ENCODE measurements at places on chromosomes 5 and 9. TPM values are rescaled to one million over a fixed set of nuclear protein-coding genes. Genes with fewer than 3 reads are reported as not detected.

OTULINL gene
- 76.9 TPM for total RNA-seq

GPR151 gene
- not detected for total RNA-seq

FAM153A gene
- total RNA-seq, result 2.1 TPM

DNA sequence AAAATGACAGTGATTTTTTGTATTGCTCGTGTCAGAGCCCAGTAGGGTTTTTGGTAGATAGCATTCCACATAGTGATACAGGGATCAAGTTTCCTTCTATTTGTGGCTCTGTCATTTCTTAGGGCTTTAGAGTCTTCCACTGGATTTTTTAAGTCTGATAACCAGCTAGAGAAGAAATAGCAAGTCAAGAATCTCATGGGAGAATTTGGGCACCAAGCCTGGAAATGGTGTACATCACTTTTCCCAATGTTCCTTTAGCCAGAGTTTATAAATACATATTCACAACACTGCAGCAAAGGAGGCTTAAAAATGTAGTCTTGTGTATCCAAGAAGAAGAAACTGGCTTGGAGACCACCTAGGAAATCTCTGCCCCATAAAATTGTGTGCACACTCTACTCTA lies 647.1 kb upstream of the KLF4 start:
- H3K36me3 ChIP-seq, result no peaks in the 10 kb centered on the region
- H3K4me1 ChIP-seq, result no peaks in the 10 kb centered on the region
- H3K27ac ChIP-seq, result no peak overlapping the region
- no peaks in the 10 kb centered on the region for H3K27me3 ChIP-seq

PDCD1LG2 gene
- 2.2 TPM for total RNA-seq

DNA sequence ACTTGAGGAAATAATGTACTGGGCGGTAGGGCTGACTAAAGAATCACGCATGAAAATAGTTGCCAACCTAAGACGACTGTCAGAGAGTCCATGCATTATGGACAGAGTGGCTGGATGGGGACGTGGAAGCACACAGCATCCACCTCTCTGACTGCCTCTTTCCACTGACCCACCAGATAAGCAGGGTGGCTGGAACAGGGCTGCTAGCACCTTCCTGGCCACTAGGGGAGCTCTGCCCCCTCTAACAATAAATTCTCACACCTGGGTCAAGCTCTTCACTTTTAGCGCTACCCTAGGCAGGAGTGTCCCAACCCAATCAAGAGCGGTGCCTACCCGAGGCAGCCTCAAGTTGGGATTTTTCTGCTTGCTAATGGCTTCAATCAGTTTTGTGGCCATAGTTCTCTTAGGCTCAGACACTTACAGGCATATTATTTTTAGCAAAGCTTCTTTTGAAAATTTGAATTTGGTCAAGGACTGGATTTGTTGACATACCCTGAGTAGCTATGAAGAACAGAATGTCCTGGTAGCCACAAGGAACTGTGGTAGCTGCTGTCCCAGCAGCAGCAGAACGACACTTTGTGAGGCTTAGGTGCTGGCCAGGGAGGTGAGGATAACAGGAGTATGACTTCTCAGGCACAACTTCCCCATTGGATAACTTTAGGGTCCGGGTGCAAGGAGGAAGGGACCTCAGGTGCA lies 6.9 kb upstream of the TPM2 start:
- no peaks in the 10 kb centered on the region for H3K27me3 ChIP-seq
- peak overlapping the region; percentile 74 for H3K27ac ChIP-seq
- peaks cover 45% of the 10 kb centered on the region for H3K4me1 ChIP-seq
- H3K4me3 ChIP-seq, result no peak overlapping the region
- DNase-seq, result peak; percentile 74
- H3K36me3 ChIP-seq, result peaks cover 59% of the 10 kb centered on the region

TAF11L5 gene
- not detected for total RNA-seq

ATOSB gene
- total RNA-seq, result 12.1 TPM

GRCh38 chr5:10475931-10476676 lies 34.4 kb downstream of the ROPN1L start:
- DNase-seq, result no peak
- H3K4me3 ChIP-seq, result no peak overlapping the region
- no peaks in the 10 kb centered on the region for H3K36me3 ChIP-seq
- H3K27me3 ChIP-seq, result no peaks in the 10 kb centered on the region
- H3K27ac ChIP-seq, result no peak overlapping the region

DNA sequence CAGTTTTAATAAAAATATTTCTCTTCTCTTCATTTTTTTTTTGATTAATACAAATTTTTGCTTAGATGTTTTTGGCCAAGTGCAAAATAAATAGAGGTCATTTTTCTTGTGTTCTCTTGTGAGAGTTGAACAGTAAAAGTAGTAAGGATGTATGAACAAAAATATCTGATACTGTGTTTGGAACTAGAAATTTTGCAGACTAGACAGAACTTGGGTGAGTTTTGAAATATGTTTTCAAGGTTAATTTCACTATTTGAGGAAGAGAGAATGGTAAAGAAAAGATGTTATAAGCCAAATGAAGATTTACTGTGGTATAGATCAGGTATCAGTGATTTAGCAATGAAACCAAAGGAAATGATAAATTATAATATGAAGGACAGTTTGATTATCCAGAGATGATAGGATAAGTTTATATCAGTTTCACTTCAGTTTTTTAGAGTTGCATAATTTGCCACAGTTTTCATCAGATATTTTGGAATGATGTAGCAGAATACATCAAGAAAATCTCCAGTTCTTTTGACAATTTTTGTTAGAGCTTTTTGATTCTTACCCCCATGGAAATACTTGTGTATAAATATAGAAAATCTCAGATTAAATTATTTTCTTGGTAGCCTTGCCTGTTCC lies 147.9 kb upstream of the VCAN start:
- no peaks in the 10 kb centered on the region for H3K27me3 ChIP-seq
- H3K4me1 ChIP-seq, result no peaks in the 10 kb centered on the region
- H3K4me3 ChIP-seq, result no peak overlapping the region
- DNase-seq, result no peak
- H3K27ac ChIP-seq, result no peak overlapping the region

DNA sequence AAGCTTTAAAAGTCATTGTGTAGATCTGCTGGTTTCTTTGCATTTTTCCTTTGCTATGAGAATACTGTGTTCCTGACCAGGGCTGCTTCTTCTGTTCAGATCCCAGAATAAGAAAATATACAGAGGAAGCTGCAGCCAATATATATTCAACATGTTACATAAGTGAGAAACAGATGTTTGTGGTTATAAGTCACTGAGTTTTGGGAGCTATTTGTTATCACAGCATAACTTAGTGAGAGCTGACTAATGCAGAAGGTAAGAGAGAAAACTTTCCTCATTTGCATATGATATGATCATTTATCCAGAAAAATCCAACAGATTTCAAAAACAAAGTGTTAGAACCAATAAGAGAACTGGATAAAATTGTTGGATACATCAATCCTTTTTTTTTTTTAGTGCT lies 136.3 kb upstream of the NR3C1 start:
- H3K36me3 ChIP-seq, result no peaks in the 10 kb centered on the region
- H3K27ac ChIP-seq, result no peak overlapping the region
- H3K4me1 ChIP-seq, result no peaks in the 10 kb centered on the region
- H3K27me3 ChIP-seq, result no peaks in the 10 kb centered on the region

GRCh38 chr9:2662496-2662895 lies 40.9 kb downstream of the VLDLR start:
- H3K27ac ChIP-seq, result no peak overlapping the region
- no peaks in the 10 kb centered on the region for H3K36me3 ChIP-seq
- H3K27me3 ChIP-seq, result no peaks in the 10 kb centered on the region
- H3K4me3 ChIP-seq, result no peak overlapping the region

DNA sequence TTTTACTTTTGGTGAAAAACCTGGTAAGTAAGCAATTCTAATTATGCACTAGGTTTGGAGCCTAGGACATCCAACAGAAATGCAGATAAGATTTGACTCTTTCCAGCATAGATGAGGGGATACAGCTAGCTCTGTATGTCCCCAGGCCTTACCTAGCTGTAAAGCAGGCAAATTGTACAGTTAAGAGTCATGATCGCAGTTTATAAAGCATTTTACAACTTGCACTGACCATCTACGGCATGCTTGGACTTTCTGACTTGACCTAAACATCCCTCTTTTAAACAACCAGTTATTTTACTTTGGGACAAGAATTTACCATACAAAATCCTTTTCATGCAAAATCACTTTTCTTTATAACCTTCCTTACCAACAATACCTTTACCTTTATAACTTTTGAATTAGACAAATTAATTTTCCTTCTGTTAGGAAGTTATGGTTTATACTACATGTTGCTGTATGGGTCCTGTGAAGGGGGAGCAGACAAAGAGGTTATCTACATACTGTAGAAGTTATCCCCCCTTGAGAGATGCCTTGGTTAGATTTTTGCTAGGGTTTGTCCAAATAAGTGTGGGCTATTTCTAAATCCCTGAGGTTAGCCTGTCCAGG lies 36.8 kb downstream of the FGD3 start:
- H3K27me3 ChIP-seq, result no peaks in the 10 kb centered on the region
- H3K27ac ChIP-seq, result no peak overlapping the region
- H3K4me3 ChIP-seq, result no peak overlapping the region
- H3K4me1 ChIP-seq, result no peaks in the 10 kb centered on the region

DNA sequence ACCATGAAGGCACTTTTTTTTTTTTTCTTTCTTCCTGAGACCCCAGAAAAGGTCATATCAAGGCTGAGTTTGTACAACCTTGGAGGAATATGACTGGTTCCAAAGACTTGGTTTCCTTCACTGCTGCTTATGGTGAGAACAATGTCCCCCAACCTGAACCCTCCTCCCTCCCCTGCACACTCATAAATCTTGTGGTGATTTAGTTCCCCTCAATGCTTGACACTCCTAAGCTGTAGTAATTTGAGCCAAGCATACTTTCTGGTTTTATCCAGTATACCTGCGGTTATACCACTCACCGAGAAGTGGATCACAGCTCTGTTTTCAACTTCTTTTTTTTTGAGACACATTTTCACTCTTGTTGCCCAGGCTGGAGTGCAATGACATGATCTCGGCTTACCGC lies 149.9 kb upstream of the KLF4 start:
- no peaks in the 10 kb centered on the region for H3K36me3 ChIP-seq
- H3K4me3 ChIP-seq, result no peak overlapping the region
- peak overlapping the region; percentile 95 for H3K27ac ChIP-seq
- no peaks in the 10 kb centered on the region for H3K27me3 ChIP-seq

DNA sequence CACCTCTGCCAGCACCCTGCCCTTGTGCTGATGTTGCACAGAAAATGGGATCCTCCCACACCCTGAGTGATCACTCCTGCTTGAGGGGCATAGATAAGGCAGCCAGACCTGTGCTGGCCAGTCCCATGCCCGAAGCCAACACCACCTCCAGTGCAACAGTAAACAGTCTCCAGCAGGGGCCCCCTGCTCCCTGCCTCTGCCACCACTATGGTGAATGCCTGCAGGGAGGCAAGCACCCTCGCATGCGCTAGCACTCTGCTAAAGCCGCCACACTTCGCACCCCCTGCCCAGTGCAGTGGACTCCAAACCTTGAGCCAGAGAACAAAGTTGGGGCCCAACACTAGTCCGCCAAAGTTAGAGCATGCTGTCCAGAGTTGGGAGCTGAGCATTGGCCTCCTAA lies 118.7 kb downstream of the PJA2 start:
- H3K36me3 ChIP-seq, result no peaks in the 10 kb centered on the region
- no peaks in the 10 kb centered on the region for H3K27me3 ChIP-seq
- H3K27ac ChIP-seq, result no peak overlapping the region

GRCh38 chr5:3303777-3304176 lies 291.9 kb upstream of the IRX1 start:
- H3K27me3 ChIP-seq, result no peaks in the 10 kb centered on the region
- no peak overlapping the region for H3K27ac ChIP-seq
- no peak for DNase-seq
- H3K4me3 ChIP-seq, result no peak overlapping the region

DNA sequence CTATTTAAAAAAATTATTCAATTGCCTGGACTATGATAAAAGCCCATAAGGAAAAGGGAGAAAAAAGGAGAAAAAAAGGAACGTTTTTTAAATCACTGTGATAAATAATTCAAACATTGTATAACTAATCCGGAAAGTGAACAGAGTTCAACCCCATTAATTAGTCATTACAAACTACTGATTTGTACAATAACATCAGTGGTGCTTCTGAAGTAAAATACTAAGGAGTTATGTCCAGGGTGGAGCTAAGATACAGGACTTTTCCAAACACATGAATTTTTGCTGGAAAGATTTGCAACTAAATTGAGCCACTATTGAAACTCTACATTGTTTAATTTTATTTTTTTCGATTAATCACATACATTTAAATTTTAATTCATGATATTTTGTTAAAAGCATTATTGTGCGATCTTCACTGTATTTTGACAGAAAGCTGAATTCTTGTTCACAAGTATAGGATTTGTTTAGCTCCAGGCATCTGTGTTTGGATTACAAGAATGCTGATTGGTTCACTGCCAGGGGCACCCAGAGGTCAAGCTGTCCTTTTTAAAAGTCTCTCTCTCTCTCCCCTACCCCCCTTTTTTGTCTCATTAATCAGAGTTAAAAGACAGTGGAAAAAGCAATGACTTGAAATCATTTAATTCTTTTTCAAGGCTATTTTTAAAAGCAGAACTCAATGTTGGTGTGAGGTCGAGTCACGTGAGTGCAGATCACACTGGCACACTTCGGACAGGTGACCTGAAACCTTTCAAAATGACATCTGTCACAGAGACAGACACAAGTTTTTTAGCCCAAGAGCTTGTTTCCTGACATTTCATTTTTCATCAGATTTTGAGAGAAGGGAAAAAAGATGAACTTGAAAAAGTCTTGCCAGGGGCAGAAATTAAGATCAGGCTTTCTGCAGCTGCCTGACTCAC lies 387.3 kb downstream of the NR2F1-AS1 start:
- no peak for DNase-seq
- no peak overlapping the region for H3K4me3 ChIP-seq
- H3K36me3 ChIP-seq, result no peaks in the 10 kb centered on the region
- no peak overlapping the region for H3K27ac ChIP-seq
- no peaks in the 10 kb centered on the region for H3K27me3 ChIP-seq

- no peaks in the 10 kb centered on the region for H3K36me3 ChIP-seq
- H3K4me3 ChIP-seq, result no peak overlapping the region
- no peaks in the 10 kb centered on the region for H3K27me3 ChIP-seq
- no peak overlapping the region for H3K27ac ChIP-seq
- DNase-seq, result no peak
- H3K4me1 ChIP-seq, result no peaks in the 10 kb centered on the region
Observed at GRCh38 chr9:98326459-98327248, 71.2 kb upstream of the TBC1D2 start.

GRCh38 chr5:146620031-146620668 lies 104.2 kb upstream of the GPR151 start:
- DNase-seq, result no peak
- H3K4me1 ChIP-seq, result no peaks in the 10 kb centered on the region
- no peaks in the 10 kb centered on the region for H3K27me3 ChIP-seq
- no peak overlapping the region for H3K4me3 ChIP-seq
- H3K27ac ChIP-seq, result no peak overlapping the region
- no peaks in the 10 kb centered on the region for H3K36me3 ChIP-seq

- H3K4me3 ChIP-seq, result no peak overlapping the region
- no peaks in the 10 kb centered on the region for H3K4me1 ChIP-seq
- H3K27ac ChIP-seq, result no peak overlapping the region
- peaks cover 3% of the 10 kb centered on the region for H3K27me3 ChIP-seq
- no peak for DNase-seq
- no peaks in the 10 kb centered on the region for H3K36me3 ChIP-seq
Observed at GRCh38 chr9:135600296-135600817, 38.8 kb downstream of the PAEP start.

FCN1 gene
- 2.1 TPM for total RNA-seq

PRUNE2 gene
- 8.1 TPM for total RNA-seq

GRCh38 chr5:100595152-100595811 lies 60.1 kb downstream of the FAM174A start:
- H3K4me1 ChIP-seq, result no peaks in the 10 kb centered on the region
- no peaks in the 10 kb centered on the region for H3K27me3 ChIP-seq
- DNase-seq, result peak; percentile 15
- H3K36me3 ChIP-seq, result no peaks in the 10 kb centered on the region
- no peak overlapping the region for H3K4me3 ChIP-seq

RGS7BP gene
- 8.0 TPM for total RNA-seq

All from adrenal gland (tissue), 19 donors.